Activated naive CD4-positive, alpha-beta T cell treated with anti-CD3 and anti-CD28 coated beads for 36 hours (primary cell): ENCODE measurements at places on chromosomes 2 and 18. TPM values are rescaled to one million over a fixed set of nuclear protein-coding genes. Genes with fewer than 3 reads are reported as not detected.

Gene PID1
- not detected for total RNA-seq

GRCh38 chr18:75836516-75836915 lies 409.0 kb upstream of the SMIM21 start:
- DNase-seq = no peak

DNA sequence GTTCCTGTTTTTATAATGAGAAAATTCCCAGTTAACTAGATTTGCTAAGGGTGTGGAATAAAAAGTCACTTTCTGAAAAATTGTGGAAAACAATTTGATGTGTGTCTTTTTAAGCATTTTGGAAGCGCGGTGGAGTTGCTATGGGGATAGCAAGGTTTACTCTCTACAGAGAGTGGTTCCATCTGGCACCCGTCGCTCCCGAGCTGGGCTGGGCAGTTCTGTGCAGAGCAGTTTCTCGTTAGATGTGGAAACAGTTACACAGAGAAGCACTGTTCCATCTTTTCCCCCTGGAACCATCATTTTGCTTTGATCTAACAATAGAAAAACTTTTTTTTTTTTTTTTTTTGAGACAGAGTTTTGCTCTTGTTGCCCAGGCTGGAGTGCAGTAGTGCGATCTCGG lies 17.4 kb downstream of the LDLRAD4 start:
- no peak for DNase-seq

DNA sequence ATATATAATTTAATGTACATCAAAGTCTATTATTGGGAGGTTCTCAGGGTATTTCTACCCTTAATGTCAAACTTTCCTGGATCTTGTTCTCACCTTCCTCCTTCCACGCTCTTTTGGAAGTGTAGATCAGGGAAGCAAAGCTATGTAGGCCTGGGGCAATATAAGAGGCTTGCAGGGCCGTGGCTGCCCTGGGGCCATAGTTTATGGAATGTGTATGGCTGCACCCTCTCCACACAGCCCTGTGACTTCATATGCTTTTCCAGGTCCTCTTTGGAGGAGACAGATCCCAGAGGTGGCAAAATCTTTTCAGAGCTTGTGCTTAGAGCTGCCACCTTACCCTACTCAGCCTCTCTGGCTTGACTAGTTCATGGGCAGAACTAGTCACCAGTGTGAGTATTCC lies 82.9 kb downstream of the PLB1 start:
- DNase-seq = no peak

- no peak for DNase-seq
Observed at GRCh38 chr2:63544017-63544627, 44.2 kb downstream of the WDPCP start.
